ENCODE measurements at places on chromosomes 3 and 15. TPM values are rescaled to one million over a fixed set of nuclear protein-coding genes. Genes with fewer than 3 reads are reported as not detected.

CCDC71 gene
- total RNA-seq, result 39.7 TPM

CNTN4 gene
- not detected for total RNA-seq

GDPGP1 gene
- total RNA-seq, result 9.0 TPM

DNA sequence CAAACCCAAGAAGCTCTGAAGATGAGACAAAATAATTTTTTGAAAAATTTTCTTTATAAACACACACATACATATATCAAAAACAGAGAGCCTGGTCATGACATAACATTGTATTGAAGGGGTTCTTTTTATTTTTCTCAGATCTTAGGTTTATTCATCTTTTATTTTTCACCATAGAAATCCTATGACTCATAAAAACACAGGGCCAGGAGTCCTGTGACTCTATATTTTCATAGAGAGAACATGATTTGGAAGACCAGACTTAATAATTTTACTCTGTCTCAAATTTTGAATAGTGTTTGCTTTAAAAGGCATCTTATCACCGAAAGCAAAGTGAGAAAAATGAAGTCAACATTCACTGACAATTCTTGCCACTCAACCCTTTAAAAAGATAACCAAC is 57.7 kb downstream of the SUCNR1 start:
- no peak overlapping the region for H3K4me3 ChIP-seq
- H3K4me1 ChIP-seq, result peaks cover 43% of the 10 kb centered on the region
- H3K27me3 ChIP-seq, result no peaks in the 10 kb centered on the region
- H3K27ac ChIP-seq, result no peak overlapping the region

- no peaks in the 10 kb centered on the region for H3K36me3 ChIP-seq
- no peaks in the 10 kb centered on the region for H3K4me1 ChIP-seq
- DNase-seq, result peak; percentile 55
- H3K4me3 ChIP-seq, result no peak overlapping the region
- no peaks in the 10 kb centered on the region for H3K27me3 ChIP-seq
Observed at GRCh38 chr3:59809710-59810444, 760.1 kb upstream of the CFAP20DC start.

Measured in GM23248 (cell line).